ENCODE measurements at places on chromosomes 1 and 21. TPM values are rescaled to one million over a fixed set of nuclear protein-coding genes. Genes with fewer than 3 reads are reported as not detected.

Gene ATP6V1G3
- total RNA-seq: not detected

Gene RRP1
- 17.2 TPM for total RNA-seq

Gene TCP10L
- total RNA-seq: 1.4 TPM

DNA sequence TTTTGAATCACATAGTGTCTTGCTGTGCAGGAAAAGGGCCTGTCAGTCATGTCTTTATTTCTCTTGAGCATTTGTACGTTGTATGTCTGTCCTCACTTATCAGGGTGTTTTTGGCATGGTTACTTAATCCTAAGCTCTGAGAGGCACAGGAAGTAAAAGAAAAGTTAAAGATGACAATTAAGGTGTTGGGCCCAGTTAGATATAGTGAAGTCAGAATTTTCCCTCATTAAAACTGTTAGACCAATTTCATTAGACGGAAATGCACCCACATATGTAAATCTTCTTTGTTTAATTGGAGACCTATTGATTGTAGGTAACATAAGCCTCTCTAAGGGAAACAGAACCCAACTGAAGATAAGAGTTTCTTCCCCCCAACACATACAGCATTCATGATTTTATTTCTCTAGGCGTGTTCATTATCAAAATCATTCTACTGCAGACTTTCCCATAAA lies 21.9 kb downstream of the NFIA start:
- no peak for DNase-seq

GRCh38 chr1:11943619-11944018 lies 9.1 kb downstream of the PLOD1 start:
- DNase-seq: peak; percentile 68
